ENCODE measurements at places on chromosomes 7 and 10. TPM values are rescaled to one million over a fixed set of nuclear protein-coding genes. Genes with fewer than 3 reads are reported as not detected.

The UNCX gene
- not detected for total RNA-seq

The ADAM12 gene
- total RNA-seq: 16.6 TPM

The KCP gene
- 0.13 TPM for total RNA-seq

The ZNF33B gene
- total RNA-seq: 3.5 TPM

The ASIC3 gene
- total RNA-seq: 2.2 TPM

The NUTM2D gene
- total RNA-seq: 0.90 TPM

The NEUROG3 gene
- not detected for total RNA-seq

The PRPS1L1 gene
- total RNA-seq: not detected

The ADAM8 gene
- total RNA-seq: 0.77 TPM

The ANKRD30A gene
- total RNA-seq: not detected

The GPR141 gene
- not detected for total RNA-seq

The ASAH2B gene
- 3.3 TPM for total RNA-seq

The NUTM2B gene
- 0.58 TPM for total RNA-seq

The HTRA1 gene
- total RNA-seq: 1,894 TPM

The EVX1 gene
- total RNA-seq: not detected

The RBP4 gene
- 0.17 TPM for total RNA-seq

The HMX3 gene
- not detected for total RNA-seq

The GIMAP8 gene
- 0.06 TPM for total RNA-seq

The AKR1C2 gene
- 10.0 TPM for total RNA-seq

The C10orf67 gene
- 0.19 TPM for total RNA-seq

The MYPN gene
- total RNA-seq: 31.8 TPM

The CALY gene
- total RNA-seq: not detected

The ZNF365 gene
- total RNA-seq: 6.2 TPM

The WNT16 gene
- total RNA-seq: 0.06 TPM

The DLG5 gene
- 22.6 TPM for total RNA-seq

The LLCFC1 gene
- total RNA-seq: not detected

The POLL gene
- total RNA-seq: 9.4 TPM

The DNAH11 gene
- under 0.01 TPM for total RNA-seq

The BAIAP2L1 gene
- 2.9 TPM for total RNA-seq

The UPK3B gene
- total RNA-seq: not detected

The PNLIPRP2 gene
- total RNA-seq: not detected

The IRF5 gene
- 0.75 TPM for total RNA-seq

The CLIP2 gene
- total RNA-seq: 37.1 TPM

The IL2RA gene
- total RNA-seq: not detected

The MYL7 gene
- total RNA-seq: not detected

The ZYX gene
- total RNA-seq: 137 TPM

The ZNF485 gene
- total RNA-seq: 6.4 TPM

The KCNH2 gene
- total RNA-seq: not detected

The ATOH7 gene
- total RNA-seq: 0.11 TPM
